Kasumi-1 (cell line): ENCODE measurements at places on chromosomes 12 and 14.
A peak's percentile ranks its signal among the peaks of the same experiment; 100 is the strongest.

GRCh38 chr12:101855364-101855884 lies 22.0 kb upstream of the DRAM1 start:
- peak; percentile 68 for DNase-seq

DNA sequence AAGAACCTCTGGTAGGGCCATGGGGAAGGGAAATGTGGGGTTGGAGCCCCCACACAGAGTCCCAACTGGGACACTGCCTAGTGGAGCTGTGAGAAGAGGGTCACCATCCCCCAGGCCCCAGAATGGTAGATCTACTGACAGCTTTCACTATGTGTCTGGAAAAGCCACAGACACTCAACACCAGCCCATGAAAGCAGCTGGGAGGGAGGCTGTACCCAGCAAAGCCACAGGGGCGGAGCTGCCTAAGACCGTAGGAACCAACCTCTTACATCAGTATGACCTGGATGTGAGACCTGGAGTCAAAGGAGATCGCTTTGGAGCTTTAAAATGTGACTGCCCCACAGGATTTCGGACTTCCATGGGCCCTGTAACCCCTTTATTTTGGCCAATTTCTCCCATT lies 97.8 kb downstream of the HMGA2 start:
- DNase-seq, result no peak

GRCh38 chr12:128571906-128572810 lies 251.6 kb downstream of the SLC15A4 start:
- no peak for DNase-seq

- no peak for DNase-seq
These were observed 158.5 kb upstream of the PLEKHG7 start for GRCh38 chr12:92544322-92544721.

GRCh38 chr12:91056488-91056887 lies 1.3 kb downstream of the KERA start:
- DNase-seq, result no peak

DNA sequence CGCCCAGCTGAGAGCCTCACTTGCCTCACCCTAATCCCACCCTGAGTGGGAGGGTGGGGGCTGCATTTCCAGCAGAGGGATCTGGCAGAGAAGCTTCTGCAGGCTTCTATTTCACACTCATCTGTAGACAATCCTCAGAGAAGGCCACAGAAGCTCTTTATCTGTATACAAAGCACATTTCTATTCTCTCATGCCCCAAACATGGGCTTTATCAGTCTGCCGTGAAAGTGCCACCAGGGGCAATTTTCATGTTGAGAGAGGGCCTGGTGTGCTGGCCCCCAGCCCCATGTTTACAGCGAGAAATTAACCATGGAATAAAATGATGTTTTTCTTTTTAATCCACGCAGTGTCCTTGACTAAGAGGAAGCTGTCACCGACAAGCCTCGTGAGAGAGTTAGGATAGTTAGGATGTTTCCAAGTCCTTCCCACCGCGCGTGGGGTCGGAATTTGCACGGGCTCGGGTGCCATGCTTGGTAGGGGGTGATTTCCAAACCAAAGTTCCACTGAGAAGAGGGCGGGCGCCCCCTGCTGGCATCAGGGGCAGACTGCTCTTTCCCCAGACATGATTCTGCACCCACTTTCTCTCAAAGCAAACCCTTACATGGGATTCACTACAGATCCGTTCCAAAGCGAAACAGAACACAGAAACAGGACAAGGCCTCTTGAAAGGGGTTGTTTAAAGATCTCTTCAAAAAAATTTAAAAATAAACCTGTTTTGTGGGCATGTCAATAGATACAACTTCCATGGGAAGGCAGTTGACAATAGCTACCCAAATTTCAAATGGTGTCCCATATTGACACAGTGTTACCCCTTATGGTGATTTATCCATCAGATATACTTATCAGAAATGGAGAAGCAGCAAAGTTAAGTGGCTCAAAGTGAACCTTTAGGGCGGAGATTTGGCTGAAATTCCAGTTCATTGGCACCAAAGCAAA lies 19.4 kb downstream of the BDKRB1 start:
- peak; percentile 44 for DNase-seq

DNA sequence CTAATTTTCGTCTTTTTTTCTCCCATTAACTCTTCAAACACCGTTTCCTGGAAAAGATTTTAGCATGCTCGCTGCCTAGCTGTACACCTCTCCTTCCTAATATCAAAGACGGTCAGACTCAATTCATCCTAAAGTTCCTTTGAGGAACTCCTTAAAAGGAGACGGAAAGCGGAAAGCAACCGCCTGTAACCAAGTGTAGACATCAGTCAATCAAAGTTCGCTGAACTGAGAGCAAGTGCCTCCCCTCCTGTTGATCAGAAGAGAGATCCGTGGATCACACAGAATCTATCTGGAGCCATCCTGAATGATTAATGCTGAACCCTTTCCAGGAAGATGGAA lies 412 bp upstream of the TEP1 start:
- DNase-seq, result peak; percentile 44

DNA sequence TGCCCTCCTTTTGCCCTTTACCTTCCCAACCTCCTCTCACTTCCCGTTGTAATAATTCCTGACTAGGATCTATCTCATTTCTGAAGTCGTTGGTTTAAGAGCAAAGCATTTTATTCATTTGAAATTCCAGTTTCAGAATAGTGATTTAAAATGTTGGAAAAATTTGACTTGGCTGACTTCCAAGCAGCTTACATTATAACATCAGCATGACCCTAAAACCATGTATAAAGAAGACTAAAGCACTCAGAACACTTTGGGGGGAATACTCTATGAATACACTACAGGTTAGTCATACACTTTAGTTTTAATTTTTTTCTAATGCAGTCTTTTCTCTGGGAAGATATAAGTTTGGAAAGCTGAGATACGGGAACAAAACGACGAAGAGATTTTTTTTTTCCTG lies 161.1 kb downstream of the BTG1 start:
- DNase-seq, result no peak

GRCh38 chr14:32934073-32934880 lies 4.4 kb upstream of the NPAS3 start:
- DNase-seq, result no peak

DNA sequence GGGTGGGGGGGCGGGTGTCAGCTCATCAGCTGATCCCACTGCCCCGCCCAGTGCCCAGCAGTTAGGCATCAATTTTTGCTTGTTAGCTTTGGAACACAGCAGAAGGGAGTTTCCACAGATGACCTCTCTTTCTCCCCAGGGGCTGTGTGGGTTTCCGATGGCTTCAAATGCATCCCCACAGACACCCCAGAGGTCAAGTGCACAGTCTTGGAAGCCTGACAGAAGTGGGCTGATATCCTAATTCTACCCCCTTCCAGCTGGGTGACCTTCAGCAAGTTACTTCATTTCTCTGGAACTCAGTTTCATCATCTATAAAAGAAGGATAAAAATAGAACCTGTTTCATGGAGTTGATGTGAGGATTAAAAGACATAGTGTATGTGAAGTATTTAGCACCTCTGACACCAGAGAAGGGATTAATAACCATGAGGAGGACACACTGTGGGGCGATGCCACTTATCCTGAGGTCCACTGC lies 22.0 kb downstream of the TTC9 start:
- DNase-seq, result no peak

DNA sequence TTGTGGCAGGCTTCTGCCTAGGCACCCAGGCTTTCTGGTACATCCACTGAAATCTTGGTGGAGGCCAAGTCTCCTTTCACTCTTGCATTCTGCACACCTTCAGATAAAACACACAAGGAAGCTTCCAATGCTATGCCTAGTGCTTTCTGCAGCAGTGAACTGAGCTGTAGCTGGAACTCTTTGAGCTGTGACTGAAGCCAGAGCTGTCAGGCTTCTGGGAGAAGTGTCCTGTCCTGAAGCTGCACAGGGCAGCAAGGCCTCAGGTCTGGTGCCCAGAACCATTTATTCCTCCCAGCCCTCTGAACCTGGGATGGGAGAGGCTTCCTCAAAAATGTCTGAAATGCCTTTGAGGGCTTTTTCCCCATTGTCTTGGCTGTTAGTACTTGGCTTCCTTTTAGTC lies 941.7 kb downstream of the LRFN5 start:
- no peak for DNase-seq

DNA sequence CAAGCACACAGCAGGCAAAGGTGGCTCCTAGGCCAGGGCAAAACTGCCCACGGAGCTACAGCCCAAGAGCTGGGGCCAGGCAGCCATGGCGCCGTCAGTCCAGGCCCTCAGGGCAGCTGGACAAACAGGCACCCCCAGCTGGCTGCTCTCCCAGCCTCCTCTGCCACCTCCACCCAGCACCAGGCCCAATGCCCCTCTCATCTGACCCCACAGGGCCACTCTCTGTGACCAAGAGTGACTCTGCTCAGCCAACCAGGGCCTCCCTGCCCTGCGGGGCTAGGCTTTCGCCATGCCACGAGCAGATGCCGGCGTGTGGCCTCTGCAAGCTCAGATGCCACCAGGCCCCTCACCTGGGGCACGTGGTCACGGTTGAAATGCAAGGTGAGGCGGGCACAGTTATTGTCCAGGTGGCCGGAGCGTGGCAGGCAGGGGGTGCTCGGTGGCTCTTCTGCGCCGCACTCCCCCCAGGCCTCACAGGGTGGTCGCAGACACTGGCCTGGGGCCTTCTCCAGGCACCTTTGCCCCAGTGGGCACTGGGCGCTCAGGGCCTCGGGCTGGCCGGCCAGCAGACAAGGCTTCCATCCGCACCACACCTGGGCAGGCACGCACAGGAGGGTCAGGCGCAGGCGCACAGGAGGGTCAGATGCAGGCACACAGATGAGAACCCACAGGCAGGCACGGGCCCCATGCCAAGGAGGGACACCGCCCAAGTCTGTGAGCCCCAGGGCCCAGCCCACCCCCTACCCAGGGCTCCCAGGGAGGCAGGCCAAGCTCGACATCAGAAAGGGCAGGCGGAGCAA lies 23.0 kb downstream of the JAG2 start:
- DNase-seq, result no peak

DNA sequence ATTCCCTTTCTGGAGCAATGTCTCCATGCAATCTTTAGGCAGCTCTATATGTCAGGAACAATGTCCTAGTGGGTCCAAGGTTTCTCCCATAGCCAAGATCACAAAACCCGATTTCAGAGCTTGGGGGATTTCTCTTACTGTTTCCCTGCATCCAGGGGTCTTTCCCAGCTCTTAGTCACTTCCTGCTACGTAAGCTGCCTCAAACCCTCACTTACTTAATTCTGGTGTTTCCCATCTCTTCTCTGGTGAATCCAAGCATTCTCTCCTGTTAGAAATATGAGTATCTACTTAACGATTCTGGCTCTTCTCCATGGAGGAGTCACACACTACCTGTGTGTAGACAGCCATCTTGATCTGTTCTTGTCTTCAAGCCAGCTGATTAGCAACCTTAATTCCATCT lies 80.0 kb downstream of the IFNG-AS1 start:
- no peak for DNase-seq

GRCh38 chr14:38704220-38704619 lies 398.8 kb downstream of the SEC23A start:
- no peak for DNase-seq

DNA sequence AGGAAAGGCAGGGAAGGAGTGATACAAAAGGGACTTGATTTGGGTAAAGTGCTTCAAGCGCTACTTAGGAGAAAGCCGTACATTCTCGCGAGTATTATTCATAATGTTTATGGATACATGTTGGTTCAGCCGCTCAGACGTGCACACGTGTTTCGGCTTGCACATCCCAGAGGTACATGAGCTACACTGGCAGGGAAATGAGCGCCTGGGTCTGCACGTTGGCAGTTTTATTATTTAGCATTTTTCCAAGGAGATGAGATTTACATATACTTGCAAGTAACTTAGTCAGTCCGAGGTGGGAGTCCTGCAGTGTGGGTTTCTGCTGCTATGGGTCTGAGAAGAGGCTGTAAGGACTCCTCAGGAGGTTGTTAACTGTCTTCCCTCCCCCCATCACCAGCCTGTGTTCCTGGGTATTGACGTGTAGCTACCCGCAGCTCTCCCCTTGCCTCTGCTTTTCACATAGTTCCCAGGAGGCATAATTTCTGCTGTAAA lies 1.5 kb downstream of the PRKCH start:
- peak; percentile 41 for DNase-seq

GRCh38 chr12:67893022-67893580 lies 96.1 kb upstream of the IFNG-AS1 start:
- DNase-seq, result no peak
